ENCODE measurements at places on chromosomes 7 and 10.

DNA sequence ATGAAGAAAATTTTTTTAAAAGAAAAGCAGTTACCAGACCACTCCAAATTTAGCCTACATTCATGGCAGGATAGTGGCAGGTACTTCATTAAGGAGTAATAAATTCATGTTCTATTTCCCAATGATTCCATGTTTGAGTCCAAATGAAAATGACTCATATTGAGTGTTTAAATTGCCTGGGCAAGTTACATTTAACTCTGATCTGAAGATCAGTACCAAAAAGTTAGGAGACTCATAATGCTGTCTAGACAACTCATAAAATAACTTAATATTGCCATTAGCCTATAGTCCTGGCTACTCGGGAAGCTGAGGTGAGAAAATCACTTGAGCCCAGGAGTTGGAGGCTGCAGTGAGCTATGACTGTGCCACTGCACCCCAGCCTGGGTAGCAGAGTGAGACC is 13.0 kb downstream of the BRAF start:
- DNase-seq, result no peak

GRCh38 chr7:120979765-120980499 is 8.6 kb upstream of the CPED1 start:
- DNase-seq, result no peak

GRCh38 chr10:62890395-62890794 is 74.2 kb upstream of the EGR2 start:
- no peak for DNase-seq

DNA sequence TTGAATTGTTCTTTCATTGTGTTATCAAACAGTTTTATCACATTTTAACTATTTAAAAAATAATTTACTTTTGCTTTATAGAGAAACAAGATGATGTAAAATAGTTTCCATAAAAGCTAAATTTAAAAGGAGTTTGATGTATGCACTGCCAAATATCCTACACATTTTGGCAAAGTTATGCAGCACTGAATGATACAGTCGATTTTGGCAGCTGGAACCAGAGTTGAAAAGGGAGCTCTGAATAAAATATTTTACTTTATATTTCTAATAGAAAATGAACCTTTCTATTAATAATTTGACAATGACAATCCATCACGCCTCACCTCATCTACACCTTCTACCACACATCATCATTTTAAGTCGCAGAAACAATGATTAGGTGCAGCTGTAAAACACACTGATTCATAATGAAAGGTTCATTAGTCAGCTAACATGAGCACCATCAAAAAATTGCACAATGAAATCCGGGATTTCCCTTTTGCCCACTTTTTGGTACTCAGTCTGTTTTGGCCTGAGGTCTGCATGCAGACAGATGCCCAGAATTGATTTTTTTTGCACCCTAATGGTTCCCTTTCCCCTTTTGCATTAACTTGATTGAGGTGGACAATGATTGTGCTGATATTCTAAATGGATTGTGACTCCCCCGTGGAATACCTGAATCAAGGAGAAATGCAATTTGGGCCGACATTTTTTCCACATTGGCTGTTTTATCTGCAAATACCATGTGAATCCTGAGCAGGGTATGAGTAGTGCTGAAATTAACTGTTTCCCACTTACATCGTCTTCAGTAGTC is 105.8 kb downstream of the THSD7A start:
- no peak for DNase-seq

Measured in Peyer's patch (tissue), 4 donors.